ENCODE measurements at places on chromosomes 7 and 10.

DNA sequence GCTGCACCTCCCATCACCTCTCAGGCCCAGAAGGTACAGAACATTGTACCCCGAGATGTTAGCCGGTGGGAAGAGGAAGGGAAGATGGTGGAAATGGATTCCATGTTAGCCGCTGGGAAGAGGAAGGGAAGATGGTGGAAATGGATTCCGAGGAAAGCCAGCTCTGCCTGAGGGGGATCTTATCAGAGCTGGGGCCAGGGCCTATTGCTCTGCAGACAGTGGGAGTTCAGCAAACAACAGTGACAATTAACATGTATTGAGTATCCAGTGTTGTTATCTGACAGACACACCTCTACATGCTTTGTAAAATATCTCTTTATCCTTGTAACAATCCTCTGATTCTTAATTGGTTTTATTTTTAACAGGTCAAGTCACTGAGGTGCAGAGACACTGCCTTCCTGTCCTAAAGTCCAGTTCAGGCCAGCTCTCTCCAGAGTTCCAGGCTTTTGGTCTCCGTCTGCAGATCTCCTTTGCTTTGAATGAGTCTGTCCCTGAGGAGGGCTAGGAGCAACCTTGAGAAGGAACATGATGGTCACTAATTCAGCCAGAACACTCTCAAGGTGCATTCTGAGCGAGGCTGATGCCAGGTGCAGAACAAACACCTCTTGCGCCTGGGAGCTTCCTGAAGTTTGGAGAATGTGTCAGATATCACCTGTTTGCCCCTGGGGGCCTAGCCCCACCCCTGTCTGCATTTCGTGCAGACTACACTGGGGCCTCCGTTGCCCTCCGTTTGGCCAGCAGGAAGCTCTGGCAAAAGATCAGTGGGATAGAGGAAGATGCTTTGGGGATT, 82.4 kb upstream of the PODXL start:
- no peak for DNase-seq

DNA sequence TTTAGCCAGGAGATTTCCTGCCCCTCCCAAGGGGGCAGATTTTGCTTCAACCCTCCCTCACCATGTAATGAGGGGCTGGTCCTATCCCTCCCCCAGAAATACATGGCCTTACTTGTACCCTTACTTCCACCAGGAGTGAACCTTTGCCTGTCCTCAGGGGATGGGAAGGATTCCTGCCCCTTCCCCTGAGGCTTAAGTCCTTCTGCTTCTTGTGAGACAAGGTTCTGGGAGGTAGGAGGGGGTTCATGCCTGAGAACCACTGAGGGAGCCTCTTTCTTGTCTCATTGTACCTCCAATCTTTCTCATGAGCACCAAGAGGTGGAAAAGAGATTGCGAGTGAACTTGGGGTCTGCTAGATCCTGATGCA, 19.5 kb upstream of the MUC3A start:
- no peak for DNase-seq

DNA sequence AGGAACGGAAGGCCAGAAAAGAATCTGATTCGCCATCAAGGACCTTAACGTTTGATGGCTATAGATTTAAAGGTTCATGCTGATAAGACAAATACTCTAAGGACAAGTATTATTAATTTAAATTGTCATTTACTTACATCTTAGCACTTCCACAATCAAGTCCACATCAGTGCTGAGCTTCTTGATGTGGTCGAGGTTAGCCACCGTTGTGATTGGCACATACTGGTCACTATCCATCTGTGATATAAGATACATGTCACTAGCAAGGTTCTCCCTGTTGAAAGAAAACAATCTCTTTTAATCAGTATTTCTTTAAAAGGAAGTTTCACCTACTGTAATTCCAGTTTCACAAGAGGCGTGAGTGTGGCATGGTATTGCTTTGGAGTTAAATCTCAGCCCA, 88.7 kb downstream of the LARP4B start:
- DNase-seq, result no peak

- DNase-seq, result no peak
Measured at GRCh38 chr7:77439572-77439971, 23.4 kb upstream of the GSAP start.

GRCh38 chr7:101163279-101164070, 1.9 kb downstream of the VGF start:
- DNase-seq, result peak; percentile 20

DNA sequence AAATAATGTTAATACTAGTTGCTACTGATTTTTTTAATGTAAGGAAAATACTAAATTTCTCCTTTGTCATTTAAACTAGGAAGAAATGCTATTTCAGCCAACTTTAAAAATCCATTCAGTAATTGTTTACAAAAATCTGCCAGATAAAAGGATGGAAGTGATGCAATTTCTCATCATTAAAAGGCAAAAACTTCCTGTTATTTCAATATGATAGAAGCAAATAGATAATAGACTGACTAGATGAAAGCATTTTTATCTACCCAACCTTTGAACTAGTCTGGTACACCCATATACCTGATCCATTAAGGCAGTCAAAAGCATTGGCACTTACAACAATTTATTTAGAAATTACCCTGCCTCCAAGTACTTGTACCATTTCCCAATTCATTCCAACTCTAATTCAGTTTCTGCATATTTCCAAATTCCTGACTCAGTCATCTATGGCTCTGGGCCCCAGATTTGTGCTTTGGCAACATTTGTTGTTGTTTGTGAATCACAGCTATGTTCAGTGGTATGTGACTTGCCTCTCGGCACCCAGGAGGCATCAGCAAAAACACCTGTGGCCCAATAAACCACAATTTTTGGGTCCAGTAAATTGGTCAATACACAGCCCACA, 482.6 kb upstream of the SEMA3A start:
- no peak for DNase-seq

- DNase-seq, result no peak
Measured at GRCh38 chr10:32954545-32955298, 3.3 kb downstream of the ITGB1 start.

DNA sequence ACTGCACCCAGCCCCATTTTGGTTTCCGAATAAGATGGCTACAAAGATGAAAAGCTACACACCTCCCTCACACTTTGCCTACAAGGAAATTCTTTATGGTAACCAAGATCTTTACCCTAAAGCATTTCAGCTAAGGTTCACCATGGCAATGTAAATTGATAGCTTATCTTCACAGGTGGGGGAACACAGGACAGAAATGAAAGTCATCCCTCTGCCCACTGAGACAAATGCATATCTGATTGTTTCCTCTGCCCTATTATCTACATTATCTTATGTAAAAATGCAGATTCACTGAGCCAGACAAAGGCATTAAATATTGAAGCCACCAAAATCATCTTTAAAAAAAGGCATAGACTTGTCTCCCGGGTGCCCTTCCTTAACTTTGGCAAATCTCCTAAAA, 3.2 kb upstream of the TMEM139 start:
- DNase-seq, result no peak

- no peak for DNase-seq
Measured at GRCh38 chr10:37572206-37572605, 285.2 kb downstream of the ZNF248 start.

GRCh38 chr10:36765782-36766414, 359.5 kb upstream of the ANKRD30A start:
- DNase-seq, result no peak

DNA sequence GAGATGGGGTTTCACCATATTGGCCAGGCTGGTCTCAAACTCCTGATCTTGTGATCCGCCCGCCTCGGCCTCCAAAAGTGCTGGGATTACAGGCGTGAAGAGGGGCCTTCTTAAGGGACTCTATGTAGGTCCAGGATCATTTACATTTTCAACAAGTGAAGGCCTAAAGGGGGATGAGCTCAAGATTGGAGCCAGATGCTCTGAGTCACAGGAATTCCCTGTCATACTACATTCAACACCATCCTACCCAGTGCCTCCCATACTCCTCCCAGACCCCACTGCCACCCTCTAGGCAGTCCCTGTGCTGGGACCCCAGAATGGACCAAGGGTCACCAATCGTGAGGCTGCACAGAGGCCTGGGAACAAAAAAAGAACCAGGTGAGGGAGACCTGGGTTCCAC, 29.9 kb downstream of the CYTH3 start:
- no peak for DNase-seq

DNA sequence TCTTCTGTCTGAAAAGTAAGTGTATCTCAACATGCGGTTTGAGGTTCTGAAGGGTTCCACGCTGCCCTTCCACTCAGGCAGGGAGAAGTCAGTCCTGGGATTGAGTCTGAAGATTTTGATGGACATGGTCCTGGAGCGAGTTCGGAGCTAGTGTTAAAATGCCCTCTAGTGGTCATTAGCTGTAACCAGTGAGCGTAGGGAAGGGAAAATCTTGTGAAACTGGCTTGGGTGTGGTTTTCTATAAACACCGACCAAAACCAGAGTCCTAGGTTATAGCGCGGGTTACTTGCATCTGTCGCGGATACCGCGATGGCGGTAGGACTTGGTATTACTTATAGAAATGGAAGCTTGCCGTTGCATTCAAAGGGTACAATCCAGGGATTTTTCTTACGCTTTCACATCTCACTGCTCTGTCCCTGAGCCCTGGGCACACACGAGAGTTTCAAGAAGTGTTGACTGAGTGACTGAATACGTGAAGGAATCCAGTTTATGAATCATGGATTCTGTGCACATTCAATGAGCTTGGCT, 348.2 kb upstream of the C7orf33 start:
- DNase-seq, result no peak

DNA sequence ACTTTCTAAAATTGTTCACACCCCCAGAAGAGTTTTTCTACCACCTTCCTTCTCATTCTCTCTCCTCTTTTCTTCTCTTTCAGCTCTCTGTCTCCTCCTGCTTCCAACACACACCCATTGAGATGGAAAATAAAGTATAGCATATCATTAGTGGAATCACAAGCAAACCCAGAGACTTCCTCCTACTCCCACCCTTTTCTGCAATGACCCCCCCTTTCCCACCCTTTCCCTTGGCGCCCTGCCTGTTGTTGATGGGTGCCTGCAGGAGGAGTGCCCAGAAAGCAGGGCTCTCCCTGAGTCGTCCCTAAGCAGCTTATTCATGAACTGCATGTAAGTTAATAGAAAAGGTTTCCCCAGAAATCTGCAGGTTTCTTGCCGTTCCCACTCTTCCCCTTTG, 300.0 kb downstream of the PLXNA4 start:
- no peak for DNase-seq

DNA sequence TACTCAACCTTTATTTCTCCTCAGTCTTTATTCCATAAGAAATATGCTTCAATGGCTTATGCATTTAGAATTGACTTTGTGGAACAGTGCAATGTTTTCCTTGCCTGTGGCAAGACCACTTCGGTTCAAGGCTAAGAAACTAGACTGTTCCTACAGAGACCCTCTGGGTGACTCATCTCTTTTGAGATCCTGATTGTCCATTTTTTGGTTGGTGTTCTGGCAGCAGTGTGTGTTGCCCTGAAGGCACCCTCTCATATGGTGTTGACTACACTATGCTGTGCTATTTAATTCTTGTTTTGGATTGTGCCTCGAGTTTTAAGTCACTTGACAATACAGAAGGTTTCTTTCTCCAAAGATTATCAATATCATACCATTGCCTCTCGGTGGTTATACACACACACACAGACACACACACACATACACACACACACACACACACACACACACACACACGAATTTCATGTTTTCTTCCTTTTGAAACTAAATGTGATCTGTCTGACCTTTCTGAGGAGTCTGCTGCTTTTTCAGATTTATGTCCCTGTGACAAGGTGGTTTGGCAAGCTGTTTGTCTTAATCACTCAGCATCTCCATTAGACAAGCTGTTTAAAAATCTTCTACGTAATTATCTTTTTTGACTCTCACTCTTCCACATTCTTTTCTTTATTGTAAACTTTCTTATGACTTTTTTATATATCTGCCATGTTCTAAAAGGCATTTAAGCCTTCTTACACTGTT, 187.2 kb downstream of the VTI1A start:
- DNase-seq, result no peak

GRCh38 chr7:103343758-103344452, 662 bp downstream of the DNAJC2 start:
- DNase-seq, result peak; percentile 13

- DNase-seq, result no peak
Measured at GRCh38 chr7:124781907-124782734, 16.5 kb upstream of the GPR37 start.

DNA sequence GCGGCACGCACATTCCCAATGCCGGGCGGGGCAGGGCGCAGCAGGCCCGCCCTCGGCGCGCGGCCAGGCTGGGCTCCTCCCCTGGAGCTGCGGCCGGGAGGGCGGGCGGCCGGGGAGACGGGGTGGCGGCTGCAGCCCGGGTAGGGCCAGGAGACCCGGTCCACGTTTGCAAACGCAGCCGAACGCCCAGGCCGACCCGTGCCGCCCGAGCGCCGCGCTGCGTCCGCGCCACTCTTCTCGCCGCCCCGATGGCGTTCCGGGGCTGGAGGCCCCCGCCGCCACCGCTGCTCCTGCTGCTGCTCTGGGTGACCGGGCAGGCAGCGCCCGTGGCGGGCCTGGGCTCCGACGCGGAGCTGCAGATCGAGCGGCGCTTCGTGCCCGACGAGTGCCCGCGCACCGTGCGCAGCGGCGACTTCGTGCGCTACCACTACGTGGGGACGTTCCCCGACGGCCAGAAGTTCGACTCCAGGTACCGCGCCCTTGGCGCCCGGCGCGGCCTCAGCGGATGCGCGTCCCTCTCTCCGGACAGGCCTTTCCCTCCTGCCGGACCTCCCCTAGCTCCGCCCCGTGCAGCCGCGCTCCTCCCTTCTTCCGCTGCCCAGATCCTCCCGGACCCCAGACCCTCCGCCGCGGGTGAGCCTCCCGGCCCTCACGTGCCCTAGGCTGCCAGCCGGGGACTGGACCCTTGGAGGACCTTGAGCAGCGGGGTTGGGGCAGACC, at the start of gene FKBP9:
TSS of gene FKBP9 (plus strand) at position 115 of the 720 bp plus-strand sequence. CDS start at position 249, 134 bp downstream.
- DNase-seq, result no peak

DNA sequence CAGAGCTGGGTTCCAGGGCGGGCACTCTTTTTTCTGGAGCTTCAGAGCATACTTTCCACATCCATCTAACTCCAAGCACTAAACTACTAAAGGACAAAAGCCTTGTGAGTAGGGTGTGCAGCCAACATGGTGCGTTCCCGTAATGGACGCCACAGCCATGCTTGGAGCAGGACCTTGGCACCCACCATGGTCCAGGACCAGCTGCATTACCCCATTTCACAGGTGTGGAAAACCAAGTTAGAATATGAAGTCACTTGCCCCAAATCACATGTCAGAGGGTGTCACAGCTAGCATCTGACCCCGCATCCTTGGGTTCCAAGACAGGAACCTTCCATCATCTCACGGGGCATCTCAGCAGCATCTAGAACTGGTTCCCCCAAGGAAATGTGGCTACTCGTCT, 112.4 kb downstream of the SMURF1 start:
- DNase-seq, result no peak

- DNase-seq, result no peak
Measured at GRCh38 chr10:32629910-32630309, 184.0 kb downstream of the CCDC7 start.

- no peak for DNase-seq
Measured at GRCh38 chr7:124059375-124059774, 26.5 kb upstream of the TMEM229A start.

GRCh38 chr7:16644636-16645592, 640 bp downstream of the ANKMY2 start:
- peak; percentile 52 for DNase-seq

GRCh38 chr7:23893942-23894891, 184.2 kb downstream of the STK31 start:
- DNase-seq, result no peak
